ENCODE measurements at places on chromosomes 6 and 20. TPM values are rescaled to one million over a fixed set of nuclear protein-coding genes. Genes with fewer than 3 reads are reported as not detected.

DNA sequence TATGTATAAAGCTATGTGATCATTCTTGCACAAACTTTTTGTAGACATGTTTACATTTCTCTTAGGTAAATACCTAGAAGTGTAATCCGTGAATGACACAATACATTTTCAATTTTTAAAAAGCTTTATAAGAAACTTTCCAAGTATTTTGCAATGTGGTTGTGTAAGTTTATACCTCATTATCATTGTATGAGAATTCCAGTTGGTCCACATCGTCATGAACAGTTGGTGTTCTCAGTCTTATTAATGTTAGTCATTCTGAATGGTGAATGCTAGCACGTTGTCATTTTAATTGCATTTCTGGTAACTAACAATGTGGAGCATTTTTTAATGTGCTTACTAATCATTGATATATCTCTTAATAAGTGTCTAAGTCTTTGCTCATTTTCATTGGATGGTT lies 116.5 kb upstream of the F13A1 start:
- DNase-seq = no peak

DNA sequence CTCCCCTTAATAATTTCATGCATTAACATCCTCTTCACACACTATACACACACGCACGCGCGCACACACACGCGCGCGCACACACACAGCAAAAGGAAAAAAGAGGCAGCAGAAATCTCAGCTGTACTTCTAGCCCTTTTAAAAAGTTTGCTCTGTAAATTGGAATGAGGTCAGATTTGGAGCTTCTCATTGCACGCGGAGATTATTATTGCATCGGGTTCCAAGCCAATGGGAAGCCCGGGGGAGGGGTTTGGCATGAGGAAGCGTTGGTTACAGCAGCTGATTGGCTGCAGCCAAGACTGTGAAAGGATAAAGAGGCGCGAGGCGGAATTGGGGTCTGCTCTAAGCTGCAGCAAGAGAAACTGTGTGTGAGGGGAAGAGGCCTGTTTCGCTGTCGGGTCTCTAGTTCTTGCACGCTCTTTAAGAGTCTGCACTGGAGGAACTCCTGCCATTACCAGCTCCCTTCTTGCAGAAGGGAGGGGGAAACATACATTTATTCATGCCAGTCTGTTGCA lies at the start of gene SOX4:
SOX4 (plus strand) TSS at position 340 of the 515 bp plus-strand sequence. CDS start 784 bp downstream, outside the sequence.
- DNase-seq = peak; percentile 12

- no peak for DNase-seq
Observed at GRCh38 chr20:8309634-8310033, 177.6 kb downstream of the PLCB1 start.

The PAX1 gene
- not detected for total RNA-seq

The SCRT2 gene
- total RNA-seq = not detected

The ZNF343 gene
- 11.3 TPM for total RNA-seq
